Gastrocnemius medialis (tissue), 4 donors: ENCODE measurements at places on chromosomes 3 and 15. TPM values are rescaled to one million over a fixed set of nuclear protein-coding genes. Genes with fewer than 3 reads are reported as not detected.

DNA sequence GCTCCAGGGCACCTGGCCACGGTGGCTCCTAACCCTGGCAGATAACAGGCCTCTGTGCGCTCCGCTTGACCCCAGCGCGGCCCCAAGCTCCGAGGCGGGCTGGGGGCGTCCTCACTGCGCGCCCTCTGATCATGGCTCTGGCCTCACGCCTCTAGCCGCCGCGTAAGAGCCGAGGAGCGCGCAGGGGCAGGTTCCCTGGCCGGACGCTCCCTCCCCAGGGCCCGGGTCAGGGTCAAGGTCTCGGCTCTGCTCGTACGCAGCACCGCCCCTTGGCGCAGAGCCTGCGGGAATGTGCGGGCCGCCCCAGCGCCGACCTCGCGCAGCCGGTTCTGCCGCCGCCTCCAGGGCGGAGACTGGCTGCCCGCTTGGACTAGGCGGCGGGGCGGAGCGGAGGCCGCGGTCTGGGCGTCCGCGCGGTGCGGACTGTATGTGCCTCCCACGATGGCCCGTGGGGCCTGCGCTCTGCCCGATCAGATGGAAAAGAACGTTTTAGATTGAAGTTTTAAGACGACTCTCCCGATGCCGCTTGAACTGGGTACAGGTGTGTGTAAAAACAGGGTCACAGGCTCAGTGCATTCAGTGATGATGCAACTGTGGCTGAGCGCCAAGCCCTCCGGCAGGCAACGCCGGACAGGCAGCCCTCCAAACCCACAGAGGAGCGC is 40.8 kb downstream of the CHST14 start:
- peak; percentile 39 for DNase-seq

DNA sequence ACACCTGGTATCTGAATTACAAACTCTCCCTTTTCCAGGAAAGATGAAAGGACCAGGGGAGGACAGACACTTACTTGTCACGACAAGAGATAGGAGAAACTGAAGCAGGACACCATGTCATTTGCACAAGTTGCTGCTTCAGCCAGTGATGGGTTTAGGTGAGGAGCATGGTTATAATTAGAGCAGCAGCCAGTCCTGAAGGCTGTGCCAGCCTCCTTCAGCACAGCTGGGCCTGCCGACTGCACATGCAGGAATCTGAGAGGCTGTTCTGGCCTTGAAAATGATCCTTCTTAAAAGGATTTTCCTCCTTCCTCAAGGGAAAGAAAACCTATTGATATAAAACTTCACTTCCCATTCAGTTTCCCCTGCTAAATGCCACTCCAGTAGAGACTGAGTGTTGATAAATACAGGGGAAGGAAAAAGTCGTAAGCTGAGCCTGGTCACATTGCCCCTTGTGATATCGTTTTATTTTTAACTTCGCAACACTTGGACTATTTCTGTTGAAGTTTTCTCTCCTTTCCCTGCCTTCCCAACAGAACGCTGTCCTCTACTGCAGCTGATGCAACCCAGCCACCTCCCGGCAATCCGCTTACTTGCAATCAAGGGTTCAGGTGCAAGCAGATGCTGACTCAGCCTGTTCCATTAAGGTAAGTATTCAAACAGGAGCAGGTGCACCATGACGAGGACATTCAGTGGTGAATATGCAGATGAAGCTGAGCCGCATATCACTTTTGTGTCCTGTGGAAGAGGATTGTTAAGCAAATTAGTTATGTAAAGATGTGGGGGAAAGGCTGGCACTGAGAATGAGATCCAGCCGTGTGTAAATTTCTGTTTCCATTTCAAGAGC is at the start of gene FBXO40:
Gene FBXO40 (plus strand): TSS at position 524 of the 847 bp plus-strand sequence. CDS start 27,197 bp downstream, outside the sequence.
- DNase-seq = peak; percentile 79

DNA sequence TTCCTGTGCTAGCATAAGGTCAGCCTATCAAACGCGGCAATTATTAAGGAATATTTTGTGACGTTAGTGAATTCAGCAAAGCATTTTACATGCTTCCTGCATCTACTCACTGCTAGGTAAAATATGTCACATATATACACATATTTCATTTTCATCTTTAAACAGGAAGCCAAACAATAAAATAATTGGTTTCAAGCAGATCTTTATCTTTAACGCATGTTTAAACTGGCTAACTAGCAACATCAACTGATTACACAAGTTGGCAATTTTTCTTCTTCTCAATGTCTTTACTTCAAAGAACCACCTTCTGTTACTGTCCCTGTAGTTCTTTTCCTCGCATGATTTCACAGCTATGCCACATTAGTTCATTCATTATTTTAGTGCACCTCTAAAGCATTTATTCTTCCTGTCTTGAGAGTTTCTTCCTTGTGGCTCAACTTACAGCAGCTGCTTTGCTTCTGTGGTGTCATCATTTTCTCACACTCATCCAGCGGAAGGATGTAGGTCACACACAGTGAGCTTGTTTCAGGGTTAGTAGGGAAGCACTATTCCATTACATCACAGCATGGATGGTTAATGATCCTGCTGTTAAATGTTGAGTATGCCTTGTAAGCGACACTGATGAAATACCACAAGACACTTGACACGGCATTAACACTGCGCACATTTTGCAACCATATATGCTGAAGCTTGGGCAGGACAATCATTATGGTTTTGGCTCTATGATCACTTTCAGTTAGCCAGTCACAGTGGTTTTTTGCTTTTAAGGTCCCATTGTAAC is 2.3 kb upstream of the BCHE start:
- DNase-seq = no peak

GRCh38 chr3:11733914-11734313 is 90.2 kb upstream of the VGLL4 start:
- no peak for DNase-seq

- no peak for DNase-seq
These were observed 95.1 kb downstream of the FOXP1 start for GRCh38 chr3:71488391-71488809.

SV2B gene
- 0.68 TPM for total RNA-seq

SEMA3G gene
- total RNA-seq = 14.2 TPM

STAG1 gene
- 22.2 TPM for total RNA-seq

CLDN1 gene
- 0.25 TPM for total RNA-seq

CYP1A2 gene
- not detected for total RNA-seq

CHRFAM7A gene
- not detected for total RNA-seq

- DNase-seq = no peak
These were observed 143.5 kb downstream of the NUP210 start for GRCh38 chr3:13276438-13277195.

KBTBD12 gene
- 16.0 TPM for total RNA-seq

GRCh38 chr3:117252208-117252607 is 542.6 kb downstream of the TUSC7 start:
- DNase-seq = no peak

GRCh38 chr15:44641651-44642050 is 21.8 kb downstream of the SPG11 start:
- no peak for DNase-seq

DNA sequence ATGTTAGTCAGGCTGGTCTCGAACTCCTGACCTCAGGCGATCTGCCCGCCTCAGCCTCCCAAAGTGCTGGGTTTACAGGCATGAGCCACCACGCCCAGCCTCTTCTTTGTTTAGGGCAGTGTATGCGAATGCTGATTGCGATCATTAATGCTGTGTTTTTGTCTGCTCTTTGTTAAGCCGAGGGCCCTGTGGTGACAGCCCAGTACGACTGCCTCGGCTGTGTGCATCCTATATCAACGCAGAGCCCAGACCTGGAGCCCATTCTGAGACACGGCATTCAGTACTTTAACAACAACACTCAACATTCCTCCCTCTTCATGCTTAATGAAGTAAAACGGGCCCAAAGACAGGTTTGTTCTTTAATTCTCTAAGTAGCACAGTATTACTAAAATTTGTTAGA is 7.8 kb downstream of the KNG1 start:
- no peak for DNase-seq

DNA sequence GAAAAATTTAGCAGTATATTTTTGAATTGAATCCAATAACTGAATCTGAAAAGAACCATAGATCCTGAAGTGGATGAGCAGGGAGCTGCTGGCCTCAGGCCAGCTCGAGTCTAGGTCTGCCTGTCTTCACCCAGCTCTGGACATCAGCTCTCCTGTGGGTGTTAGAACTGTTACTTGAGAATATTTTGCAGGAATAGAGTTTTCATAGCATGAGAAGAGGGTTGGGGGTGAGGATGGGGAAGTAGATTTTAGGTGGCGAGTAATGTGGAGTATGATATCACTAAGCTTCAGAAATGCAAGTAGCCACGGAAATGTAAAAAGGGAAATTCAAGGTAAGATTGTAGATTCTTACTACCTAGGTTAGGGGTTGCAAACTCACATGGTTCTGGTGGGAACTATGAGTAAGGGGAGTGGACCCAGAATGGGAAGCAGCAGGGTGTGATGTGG is 6.2 kb downstream of the RAB8B start:
- DNase-seq = no peak

DNA sequence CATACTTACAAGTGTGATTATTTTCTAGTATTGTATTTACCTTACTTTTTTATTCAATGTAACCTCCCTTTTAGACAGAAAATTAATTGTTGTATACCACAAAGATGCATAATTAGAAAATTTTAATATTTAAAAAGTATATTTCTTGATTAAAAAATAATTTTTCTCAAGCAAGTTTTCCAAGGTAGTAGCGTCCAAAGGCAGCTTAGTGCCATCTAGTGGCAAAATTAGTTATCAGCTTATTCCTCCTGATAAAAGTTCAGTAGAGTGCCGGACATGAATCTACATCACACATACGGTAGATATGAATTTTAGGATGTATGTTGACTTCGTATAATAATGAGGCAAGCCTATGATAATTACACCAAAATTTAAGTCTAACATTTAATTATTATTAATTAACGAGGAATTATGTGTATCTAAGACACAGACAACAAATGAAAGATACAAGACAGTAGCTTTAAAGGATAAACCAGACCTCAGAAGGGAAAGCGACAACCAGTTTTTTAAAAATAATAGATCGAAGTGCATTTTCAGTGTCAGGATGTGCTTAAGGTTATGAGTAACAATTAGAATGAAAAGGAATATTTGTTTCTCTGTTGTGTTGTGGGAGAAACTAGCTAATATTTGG is 405.9 kb downstream of the ROBO1 start:
- no peak for DNase-seq

DNA sequence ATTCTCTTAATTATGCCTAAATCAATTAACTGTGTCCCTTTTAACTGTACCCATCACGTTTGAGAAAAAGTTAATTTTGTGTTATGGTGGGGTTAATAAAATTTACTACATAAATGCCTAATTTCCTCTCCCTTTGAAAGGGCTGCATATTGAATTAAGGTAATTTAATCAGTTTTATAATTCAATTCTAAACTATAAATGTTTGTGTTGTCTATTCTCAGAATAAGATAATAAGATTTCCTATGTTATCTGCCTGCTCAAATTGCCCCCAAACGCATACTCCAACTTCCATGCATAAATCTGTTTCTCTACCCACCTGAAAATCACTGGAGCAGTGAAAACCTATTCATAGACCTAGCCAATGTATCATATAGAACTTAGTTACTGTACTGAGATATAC is 1716.1 kb downstream of the SI start:
- DNase-seq = no peak

- DNase-seq = no peak
These were observed 13.9 kb upstream of the ZBBX start for GRCh38 chr3:167394003-167394402.

- no peak for DNase-seq
These were observed 353.9 kb upstream of the TPRG1 start for GRCh38 chr3:188817935-188818269.

DNA sequence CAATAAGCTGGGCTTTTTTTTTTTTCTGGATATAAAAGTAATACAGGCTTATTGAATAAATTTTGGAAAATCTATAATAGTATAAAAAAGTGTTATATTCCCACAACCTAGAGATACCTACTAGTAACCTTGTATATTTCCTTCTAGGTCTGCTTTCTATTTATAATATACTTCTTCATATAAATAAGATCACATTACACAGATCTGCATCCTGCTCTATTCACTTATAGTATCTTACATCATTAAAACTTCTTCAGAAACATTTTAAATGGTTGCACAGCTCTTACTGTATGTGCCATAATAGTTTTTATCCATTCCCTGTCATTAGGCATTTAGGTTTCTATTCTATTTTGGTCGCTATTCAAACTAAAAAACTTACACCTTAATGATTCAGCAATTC is 87.0 kb upstream of the TTBK2 start:
- DNase-seq = no peak
